ENCODE measurements at places on chromosomes 12 and 14.
A peak's percentile ranks its signal among the peaks of the same experiment; 100 is the strongest.

GRCh38 chr14:32762886-32763285 is 175.8 kb upstream of the NPAS3 start:
- DNase-seq = no peak

DNA sequence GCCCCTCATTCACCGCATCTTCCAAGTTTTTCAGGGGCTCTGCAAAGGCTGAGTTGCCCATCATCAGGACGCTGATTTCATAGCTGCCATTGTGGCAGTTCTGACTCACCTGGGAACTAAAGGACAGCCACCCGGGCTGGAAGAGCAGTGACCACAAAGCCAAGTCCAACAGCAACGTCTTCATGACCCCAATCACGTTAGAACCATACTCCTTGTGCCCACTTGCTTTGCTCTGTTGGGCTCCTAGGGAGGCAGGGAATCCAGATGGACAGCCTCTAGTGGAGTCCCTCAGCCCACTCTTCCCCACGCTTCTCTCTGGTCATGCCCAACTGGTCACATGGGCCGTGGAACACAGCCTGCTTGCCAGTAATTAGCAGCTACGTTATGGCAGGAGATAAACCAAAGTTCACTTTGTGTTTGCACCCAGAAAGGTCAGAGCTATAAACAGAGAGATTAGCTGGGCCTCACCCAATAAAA is at the start of gene GUCY2C:
GUCY2C (minus strand) TSS at position 335 of the 477 bp plus-strand sequence; CDS start at position 184, 151 bp downstream.
- DNase-seq = peak; percentile 53

DNA sequence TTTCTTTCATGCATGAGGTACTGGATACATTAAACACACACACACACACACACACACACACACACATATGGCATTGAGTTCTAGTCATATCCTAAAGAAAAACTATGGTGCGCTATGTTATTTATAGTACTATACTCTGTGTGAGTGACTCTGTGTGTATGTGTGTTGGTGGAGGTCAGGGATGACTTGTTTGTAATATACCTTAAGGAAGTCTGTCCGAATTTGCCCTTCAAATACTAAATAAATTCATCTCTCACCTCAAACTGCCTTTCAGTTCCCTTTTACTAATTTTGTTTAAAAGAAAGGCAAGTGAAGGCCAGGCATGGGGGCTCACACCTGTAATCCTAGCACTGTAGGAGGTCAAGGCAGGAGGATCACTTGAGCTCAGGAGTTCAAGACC is 2.1 kb upstream of the AKAP5 start:
- DNase-seq = no peak

DNA sequence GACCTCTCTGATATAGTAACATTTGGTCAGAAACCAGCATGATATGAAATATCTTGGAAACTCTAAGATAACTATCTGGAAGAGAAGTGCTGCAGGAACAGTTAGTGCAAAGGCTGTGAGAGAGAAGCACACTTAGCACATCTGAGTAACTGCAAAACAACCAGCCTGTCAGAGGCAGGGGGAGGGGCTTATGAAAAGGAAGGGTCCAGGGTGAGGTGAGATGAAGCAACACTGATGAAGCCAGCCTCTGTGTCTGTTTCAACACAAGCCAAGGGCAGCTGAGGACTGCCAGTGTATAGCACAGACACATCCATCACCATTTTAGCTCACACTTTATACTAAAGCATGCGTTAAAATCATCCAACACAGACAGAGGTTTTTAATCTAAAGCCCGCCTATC is 37.4 kb upstream of the OVCH1 start:
- DNase-seq = no peak

DNA sequence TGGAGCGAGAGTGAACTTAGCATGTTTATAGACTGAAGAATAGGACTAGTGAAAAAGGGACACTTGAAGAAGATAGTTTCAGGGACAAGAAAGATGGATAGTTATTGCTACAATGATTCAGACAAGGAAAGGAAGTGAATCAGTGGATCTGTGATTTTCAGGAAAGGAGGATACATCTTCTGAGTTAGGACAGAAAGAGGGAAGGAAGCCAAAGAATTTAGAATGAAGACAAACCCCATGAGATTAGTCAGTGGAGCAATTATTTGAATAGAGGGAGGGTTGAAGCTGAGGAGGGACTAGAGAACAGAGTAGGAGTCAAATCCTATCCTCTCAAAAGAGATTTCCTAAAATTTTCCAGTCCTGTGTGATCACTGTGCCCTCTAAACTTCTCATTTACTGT is 282.7 kb downstream of the AKAP6 start:
- DNase-seq = no peak

DNA sequence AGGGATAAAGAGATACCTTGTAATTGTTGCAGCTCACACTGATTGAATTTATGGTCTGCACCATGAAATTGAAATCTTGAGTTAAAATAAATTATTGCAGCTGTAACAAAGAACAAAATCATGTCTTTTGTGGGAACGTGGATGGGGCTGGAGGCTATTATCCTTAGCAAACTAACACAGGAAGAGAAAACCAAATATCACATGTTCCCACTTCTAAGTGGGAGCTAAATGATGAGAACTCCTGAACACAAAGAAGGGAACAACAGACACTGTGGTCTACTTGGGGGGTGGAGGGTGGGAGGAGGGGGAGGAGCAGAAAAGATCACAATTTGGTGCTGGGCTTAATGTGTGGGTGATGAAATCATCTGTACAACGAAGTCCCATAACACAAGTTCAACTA is 22.6 kb downstream of the ERP27 start:
- no peak for DNase-seq

GRCh38 chr12:16118586-16118985 is 158.9 kb downstream of the SLC15A5 start:
- no peak for DNase-seq

DNA sequence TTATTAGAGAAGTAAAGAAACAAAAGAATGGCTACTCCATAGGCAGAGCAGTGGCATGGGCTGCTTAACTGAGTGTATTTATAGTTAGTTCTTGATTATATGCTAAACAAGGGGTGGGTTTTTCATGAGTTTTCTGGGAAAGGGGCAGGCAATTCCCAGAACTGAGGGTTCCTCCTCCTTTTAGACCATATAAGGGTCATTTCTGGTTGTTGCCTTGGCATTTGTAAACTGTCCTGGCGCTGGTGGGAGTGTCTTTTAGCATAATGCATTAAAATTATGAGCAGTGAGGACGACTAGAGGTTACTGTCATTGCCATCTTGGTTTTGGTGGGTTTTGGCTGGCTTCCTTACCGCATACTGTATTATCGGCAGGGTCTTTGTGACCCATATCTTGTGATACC is 40.1 kb downstream of the CCDC60 start:
- DNase-seq = no peak

- DNase-seq = no peak
Observed at GRCh38 chr14:73295198-73295796, 58.0 kb downstream of the PAPLN start.

- no peak for DNase-seq
Observed at GRCh38 chr12:3574986-3575385, 84.0 kb downstream of the PRMT8 start.

- DNase-seq = no peak
Observed at GRCh38 chr14:54207476-54208462, 189.0 kb upstream of the CDKN3 start.

DNA sequence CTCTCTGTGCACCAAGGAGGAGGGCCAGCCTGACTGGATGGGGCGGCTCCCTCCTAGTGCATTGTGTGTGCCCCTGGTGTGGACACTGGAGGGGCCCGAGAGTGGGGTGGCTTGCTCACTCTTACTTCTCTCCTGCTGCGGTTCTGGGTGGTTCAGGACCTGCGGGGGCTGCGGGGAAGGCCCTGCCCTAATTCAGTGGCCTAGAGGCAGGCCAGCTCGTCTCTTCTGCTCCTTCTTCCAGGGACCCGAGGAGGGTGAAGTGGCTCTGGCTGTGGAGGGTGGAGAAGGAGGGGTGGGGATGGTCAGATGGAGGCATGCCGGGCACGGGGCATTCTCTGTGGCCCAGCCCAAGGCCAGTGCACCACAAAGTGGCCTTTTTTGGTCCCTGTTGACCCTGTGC is 87.1 kb downstream of the BEGAIN start:
- DNase-seq = no peak

- DNase-seq = no peak
Observed at GRCh38 chr12:54560374-54560858, 11.0 kb downstream of the PDE1B start.

- no peak for DNase-seq
Observed at GRCh38 chr12:48932878-48933277, 7.6 kb upstream of the FKBP11 start.

GRCh38 chr12:29505122-29505521 is 7.6 kb upstream of the OVCH1 start:
- DNase-seq = no peak

DNA sequence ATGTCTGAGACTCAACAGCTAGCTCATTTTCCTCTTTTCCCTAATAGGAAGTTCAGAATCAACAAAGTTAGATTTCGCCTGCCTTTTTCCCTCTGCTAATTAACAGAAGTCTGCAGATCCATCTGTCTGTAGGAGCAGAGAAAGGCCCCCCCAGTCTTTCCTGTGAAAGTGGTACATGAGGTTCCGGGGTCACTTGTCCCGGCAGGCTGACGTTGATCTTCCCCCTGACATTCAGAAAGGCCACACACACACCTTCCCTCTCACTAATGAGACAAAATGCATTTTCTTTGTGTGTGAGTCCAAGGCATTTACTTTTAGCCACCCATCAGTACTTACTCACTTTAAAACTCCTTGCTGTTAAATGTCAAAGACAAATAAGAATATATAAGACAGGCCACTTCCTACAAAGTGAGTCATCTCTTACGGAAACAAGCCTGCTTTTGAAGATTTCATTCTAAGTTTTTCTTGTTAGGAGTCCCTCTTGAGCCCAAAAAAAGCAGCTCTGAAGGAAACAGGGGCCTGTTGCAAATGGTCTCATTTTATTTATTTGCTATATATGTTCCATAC is 138.7 kb downstream of the TTC7B start:
- DNase-seq = no peak

- no peak for DNase-seq
Observed at GRCh38 chr12:65326616-65327015, 48.1 kb downstream of the MSRB3 start.

- DNase-seq = no peak
Observed at GRCh38 chr12:23945249-23945648, 4.2 kb downstream of the SOX5 start.

DNA sequence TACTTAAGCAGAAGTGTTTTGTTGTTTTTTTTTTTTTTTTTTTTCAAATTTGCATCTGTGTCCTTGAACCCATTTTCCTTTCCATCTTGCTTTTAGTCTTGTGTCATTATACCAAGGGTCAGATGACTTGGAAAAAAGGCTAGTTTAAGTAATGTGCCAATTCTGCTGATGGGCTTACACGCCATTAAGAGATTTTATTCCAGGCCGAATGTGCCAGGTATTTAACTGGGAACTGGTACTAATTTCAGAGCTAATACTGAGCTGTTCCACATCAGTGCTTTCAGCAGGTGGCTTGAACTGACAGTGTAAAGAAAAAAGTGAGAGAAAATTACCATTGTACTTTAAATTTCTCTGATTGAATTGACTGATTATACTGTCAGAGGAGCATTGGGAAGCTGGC is 224.9 kb downstream of the NPAS3 start:
- DNase-seq = no peak

DNA sequence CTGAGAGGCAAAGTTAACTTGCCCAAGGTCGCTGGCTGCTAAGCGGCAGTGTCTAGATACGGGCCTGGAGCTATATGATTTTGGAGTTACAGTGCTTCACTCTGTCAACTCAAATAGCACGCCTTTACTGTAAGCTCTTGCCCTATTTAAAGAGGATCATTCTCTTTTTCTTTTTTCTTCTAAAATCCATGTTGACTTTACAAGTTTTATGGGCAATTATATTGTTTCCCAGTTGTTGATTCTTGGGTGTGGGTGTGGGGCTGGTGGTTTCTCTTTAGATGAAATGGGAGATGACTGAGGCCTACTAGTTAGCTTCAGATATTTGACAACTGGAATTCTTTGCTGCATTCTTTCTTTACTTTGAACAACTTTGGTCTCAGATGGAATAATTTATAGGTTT is 70.7 kb downstream of the C12orf75 start:
- no peak for DNase-seq

- DNase-seq = no peak
Observed at GRCh38 chr12:47234576-47235141, 154.9 kb upstream of the AMIGO2 start.

- no peak for DNase-seq
Observed at GRCh38 chr14:33764876-33765650, 185.8 kb downstream of the EGLN3 start.

DNA sequence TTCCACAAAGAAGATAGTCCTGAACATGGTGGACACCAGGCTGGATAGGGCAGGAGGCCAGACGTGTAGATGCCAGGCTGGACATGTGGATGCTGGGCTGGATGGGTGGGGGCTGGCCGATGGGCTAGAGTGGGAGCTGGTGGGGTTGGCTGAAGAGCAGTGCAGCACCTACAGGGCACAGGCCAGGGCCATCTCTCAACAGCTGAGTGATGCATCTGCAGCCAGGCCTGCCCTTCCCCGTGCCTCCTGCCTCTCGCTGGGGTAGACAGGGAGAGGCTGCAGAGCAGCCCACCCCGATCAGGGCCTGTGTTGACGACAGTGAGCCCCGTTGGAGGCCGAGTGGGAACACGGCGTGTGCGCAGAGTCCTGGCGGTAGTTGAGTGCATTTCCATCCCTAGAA is 39.3 kb downstream of the EP400 start:
- DNase-seq = no peak

DNA sequence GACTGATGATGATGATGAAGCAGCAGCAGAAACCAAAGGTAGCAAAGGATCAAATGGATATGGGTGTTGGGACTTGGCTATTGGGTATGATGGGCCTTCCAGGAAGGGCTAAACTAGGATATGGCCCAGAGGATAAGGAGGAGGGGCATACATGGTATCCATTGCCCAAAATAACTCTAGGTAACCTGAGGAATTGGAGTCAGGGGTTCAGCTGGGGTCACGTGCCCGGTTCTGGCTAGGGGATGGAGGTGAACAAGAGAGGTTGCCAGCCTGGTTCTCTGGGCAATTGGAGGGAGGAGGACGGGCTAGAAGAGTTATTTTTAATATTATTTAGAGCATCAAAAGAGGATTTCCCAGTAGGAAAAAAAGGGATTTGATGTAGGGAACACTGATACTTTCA is 2.7 kb upstream of the ANKRD52 start:
- DNase-seq = no peak

DNA sequence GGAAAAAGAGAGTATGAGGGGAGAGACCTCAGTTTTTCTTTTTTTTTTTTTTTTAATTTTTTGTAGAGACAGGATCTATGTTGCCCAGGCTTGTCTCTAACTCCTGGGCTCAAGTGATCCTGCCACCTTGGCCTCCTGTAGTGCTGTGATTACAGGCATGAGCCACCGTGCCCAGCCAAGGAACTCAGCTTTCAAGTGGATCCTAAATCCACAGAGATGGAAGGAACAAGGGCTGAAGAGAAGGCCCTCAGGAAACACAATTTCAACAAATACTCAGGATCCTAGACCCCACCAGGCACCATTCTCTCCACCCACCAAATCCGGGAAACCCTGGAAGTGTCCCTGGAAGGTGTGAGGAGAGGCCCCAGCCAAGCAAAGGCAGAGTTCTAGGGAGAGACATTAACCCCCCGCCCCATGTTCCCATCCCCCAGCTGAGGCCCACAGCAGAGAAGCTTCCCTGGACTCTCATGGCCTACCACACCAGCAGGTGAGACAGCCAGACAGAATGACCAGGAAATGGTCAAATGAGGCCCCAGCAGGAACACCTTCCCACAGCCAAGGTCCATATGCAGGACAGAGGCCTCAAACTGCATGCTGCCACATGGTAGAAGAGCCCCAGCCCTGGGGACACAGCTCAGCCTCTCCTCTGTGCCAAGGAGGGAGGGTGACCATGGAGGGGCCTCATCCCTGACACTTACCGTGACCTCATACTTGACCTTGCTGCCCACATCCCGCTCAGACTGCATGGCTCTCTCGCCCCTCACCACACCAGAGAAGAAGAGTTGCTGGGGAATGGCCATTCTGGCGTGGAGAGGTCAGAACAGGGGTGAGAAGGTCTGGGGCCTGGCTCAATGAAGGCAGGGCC is 14.1 kb downstream of the ITGA7 start:
- DNase-seq = no peak
